Stimulated activated naive B cell treated with anti-CD40 and anti-IgM and Interleukin-4, amounts not matched to agents 10 μg/mL and 1 μg/mL and 100 μg/mL, for 72 hours (primary cell): ENCODE measurements at places on chromosomes 11 and 22.

DNA sequence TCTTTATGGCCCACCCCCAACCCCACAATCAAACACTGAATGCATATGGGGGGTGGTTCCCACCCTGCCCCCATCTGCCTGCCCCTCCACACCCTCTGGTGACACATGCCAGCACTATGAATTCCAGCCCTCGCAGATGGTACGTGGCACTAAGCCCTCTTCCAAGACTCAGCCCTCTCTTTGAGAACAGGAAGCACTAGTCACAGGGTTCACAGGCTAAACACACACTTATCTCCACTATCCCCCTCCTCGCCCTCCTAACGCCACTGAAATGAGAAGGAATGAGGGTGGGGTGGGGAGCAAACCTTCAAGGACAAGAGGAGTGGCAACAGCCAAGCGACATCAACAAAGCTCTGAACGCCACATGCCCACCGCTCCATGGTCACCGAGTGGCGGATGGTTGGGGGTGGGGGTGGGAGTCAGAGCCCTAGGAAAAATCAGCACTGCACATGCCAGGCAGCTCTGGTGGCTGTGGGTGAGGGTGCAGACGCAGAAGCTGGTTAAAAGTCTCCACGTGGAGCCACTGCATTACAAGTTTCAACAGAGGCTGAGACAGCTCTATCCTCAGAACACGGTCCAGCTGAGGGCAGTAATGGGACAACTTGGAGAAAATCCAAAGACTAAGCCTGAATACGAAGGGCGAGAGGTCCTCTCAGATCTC, 33.6 kb downstream of the TMEM184B start:
- no peak for DNase-seq

- DNase-seq = no peak
Measured at GRCh38 chr11:25566298-25567200, 765.4 kb upstream of the ANO3 start.

DNA sequence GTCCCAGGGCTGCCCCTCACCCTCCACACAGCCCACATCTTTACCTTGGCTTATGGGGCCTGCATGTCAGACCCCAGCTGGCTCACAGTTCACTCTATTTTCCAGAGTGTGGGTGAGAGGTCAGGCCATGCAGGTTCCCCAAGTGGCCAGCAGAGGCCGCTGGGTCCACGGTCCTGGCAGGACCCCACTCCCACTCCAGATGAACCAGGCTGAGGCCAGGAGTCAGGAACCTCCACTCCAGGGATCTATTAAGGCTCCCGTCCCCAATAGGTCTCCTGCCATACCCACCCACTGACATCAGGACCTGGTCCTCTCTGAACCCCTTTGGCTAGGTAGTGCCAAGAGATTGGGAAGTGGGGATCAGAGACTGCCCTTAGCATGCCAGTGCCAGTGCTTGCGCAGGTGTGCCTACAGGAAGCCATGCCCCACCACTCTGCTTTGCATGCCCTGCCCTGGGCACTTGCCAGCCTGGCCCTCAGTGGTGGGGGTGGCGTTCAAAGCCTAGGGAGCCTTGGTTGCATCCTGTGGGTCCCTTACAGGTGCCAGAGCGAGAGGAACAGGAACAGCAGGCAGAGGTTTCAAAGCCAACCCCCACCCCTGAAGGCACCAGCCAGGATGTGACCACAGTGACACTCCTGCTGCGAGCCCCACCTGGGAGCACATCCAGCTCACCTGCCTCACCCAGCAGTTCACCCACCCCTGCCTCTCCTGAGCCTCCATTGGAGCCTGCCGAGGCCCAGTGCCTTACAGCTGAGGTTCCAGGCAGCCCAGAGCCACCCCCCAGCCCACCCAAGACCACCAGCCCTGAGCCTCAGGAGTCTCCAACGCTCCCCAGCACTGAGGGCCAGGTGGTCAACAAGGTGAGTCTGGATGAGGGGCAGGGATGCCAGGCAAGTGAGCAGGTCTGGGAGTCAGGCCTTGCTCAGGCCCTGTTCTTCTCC, 8.3 kb downstream of the SMTN start:
- DNase-seq = no peak

GRCh38 chr11:123166071-123166559, 28.9 kb downstream of the CLMP start:
- no peak for DNase-seq

DNA sequence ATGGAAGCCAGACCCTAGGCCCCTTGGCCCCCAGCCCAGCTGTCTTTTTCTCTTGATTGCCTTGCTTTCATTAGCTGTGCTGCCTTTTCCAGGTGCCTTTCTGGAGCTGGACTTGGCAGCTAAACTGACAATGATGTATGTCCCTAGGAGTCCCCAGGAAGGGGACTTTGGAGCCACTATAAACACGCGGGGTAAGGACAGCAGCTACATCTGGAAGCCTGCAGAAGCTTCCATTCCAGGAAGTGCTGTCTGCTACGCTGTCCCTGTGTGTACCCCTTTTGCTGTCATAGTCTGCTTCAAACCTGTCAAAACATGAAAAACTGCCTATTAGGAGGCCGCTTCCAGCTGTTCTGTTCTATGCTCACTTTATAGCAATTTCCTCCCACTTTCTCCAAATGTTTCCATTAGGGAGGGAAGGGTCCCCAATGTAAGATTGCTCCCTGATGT, 153.3 kb upstream of the RAG2 start:
- no peak for DNase-seq

DNA sequence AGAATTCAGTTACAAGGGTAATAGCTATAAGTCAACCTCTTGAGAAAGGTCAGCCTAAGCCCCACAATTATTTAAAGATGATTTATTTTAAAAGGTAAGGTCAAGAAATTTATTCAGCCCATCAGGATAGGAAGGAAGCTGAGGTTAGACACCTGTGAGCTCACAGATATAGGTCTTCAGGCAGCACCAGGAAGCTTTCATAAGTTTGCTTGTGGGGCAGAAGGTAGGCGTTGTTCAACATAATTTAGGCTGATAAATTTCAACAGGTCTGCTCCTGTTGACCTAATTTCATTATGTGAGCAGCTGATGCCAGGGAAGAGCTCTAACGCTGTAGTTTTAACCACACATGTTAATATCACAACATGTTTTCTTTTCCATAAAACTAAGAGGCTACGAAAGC, 118.1 kb upstream of the APOA1 start:
- no peak for DNase-seq
